Activated CD4-positive, CD25-positive, alpha-beta regulatory T cell (primary cell): ENCODE measurements at places on chromosomes 3 and 15.

GRCh38 chr3:152550284-152550683 lies 281.6 kb downstream of the MBNL1 start:
- no peak for DNase-seq

DNA sequence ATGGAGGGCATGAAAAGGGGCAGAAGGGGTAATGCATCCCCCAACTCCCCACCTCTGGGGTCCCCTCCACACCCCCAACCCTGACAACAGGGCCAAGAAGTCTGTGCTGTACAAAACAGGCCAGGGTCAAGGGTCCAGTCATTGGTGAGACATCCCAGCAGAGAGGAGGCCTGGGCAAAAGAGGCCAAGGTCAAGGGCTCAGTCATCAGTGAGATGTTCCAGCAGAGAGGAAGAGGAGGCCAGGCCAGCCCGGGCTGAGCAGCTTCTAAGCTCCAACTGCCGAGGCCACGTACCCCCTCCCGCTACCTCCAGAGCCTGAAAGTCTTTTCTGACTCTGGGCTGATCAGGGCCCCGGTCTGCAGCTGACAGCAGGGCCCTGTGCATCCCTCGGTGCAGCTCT lies 52.4 kb downstream of the LHFPL4 start:
- DNase-seq, result no peak

GRCh38 chr15:71355268-71355667 lies 240.0 kb downstream of the THSD4 start:
- no peak for DNase-seq

DNA sequence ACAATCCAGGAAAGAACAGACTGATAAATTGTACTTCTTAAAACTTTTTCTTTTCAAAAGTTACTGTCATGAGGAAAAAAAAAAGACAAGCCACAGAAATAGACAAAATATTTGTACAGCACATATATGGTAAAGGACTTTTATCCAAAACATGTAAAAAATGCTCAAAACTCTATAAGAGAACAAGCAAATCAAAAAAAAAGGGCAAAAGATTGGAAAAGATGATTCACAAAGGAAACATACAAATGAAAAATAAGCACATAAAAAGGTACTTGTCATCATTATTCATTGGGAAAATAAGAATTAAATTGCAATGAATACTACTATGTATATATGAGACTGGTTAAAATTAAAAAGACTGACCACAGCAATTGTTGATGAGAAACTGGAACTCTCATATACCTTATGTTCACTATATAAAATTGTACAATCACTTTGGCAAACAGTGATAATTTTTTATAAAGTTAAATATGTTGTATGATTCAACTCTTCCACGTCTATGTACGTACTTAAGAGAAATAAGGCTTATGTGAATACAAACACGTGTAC lies 39.7 kb downstream of the DIPK2A start:
- no peak for DNase-seq

GRCh38 chr3:123491966-123492587 lies 43.2 kb upstream of the ADCY5 start:
- DNase-seq, result no peak

DNA sequence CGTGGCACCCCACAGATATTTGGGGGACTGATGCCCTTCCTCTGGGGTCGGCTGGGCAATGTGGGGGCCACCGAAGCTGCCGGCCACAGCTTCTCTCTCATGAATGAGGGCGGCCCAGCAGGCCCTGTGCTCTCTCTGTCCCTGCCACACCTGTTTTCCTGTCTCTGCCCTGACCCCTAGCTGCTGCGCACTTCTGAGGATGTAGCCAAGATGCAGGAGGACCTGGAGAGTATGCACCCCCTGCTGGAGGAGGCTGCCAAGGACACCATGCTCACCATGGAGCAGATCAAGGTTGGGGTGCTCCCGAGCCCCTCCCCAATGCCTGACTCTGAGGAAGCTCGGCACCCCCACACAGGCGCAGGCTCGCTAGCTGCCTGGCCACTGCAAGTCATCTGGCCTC lies 59.7 kb downstream of the SEMA3G start:
- DNase-seq, result no peak

DNA sequence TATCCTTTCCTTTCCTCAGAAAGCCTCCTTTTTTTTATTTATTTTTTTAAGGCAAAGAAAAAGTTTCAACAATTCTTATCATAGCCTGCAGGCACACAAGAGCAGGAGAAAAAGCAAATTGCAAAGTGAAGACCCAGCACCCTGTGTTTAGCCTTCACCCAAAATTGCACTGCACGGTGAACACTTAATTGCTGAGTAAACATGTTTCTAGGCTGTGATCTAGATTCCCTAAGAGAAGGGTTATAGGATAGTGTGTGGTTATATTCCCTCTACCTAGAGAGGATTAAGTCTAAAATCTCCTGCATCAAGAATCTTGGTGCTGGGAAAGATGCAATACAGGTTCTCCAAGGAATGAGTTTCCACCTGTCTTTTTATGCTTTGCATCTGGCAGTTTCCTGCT lies 70.2 kb upstream of the BFSP2 start:
- DNase-seq, result no peak

DNA sequence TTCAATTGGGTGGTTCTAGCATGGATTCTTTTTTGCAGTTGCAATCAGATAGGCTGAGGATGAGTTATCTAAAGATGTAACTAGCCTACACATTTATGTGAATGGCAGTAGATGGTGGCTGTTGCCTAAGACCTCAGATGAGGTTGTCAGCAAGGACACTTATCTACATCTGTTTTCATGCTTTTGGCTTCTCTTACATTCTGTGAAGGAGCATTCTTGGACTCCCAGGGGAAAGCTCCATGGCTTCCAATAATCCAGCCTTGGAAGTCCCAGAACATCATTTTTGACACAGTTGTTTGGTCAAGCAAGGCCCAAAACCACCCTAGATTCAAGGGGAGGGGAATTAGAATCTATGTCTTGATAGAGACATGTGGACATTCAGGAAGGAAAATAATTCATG lies 332.2 kb upstream of the RBMS3 start:
- DNase-seq, result no peak

- no peak for DNase-seq
Measured at GRCh38 chr3:71641674-71642073, 58.1 kb upstream of the FOXP1 start.

- no peak for DNase-seq
Measured at GRCh38 chr3:78820542-78820941, 947.3 kb downstream of the ROBO1 start.

DNA sequence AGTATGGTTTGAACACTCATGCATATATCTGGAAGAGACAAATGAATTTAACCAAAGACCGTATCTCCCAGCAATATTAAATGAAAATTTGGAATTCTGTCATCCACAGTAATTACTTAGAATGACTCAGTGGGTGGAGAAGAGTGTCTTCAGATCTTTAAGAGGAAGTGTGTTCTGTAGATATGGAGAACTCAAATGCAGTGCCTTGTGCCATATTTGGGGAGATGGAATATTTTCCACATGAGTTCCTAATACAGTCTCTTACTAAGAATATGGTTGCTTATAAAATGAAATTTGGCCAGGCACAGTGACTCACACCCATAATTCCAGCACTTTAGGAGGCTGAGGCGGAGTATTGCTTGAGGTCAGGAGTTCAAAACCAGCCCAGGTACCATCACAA lies 40.5 kb downstream of the ANO10 start:
- no peak for DNase-seq

DNA sequence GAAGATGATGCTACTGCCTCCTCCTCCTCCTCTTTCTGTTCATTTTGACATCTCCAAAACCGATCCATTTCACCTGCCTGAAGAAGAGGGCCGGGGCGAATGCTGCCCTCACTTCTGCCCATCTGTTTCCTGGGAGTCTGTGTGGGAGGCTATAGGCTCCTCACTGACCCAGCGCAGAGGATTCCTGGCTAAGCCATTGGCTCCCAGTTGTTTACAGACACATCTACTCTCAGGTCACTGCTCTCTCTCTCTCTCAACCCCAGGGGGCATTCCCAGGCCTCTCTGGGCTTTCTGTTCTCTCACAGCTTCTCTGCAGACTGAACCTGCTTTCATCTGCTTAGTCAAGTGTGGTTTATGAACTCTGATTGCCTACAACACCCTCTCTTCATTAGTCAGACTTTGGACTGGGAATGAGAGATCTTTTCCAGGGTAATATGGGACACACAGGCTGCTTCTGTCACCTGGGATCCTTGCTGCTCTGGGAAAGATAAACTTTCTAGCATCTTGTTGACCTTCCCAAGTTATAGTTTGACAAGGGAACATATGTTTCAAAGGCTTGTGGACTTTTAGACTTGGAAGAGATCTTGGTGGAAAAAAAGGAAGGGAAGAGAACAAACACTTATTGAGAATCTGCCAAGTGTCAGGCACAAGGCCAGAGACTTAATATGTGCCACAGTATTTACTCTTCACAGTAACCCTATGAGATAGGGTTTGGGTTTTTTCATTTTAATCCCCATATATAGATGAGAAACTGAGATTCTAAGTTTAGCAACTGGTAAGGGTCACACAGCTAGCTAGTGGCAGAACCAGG lies 30.2 kb upstream of the USP3 start:
- no peak for DNase-seq

GRCh38 chr3:187315872-187316271 lies 24.3 kb upstream of the MASP1 start:
- DNase-seq, result no peak

DNA sequence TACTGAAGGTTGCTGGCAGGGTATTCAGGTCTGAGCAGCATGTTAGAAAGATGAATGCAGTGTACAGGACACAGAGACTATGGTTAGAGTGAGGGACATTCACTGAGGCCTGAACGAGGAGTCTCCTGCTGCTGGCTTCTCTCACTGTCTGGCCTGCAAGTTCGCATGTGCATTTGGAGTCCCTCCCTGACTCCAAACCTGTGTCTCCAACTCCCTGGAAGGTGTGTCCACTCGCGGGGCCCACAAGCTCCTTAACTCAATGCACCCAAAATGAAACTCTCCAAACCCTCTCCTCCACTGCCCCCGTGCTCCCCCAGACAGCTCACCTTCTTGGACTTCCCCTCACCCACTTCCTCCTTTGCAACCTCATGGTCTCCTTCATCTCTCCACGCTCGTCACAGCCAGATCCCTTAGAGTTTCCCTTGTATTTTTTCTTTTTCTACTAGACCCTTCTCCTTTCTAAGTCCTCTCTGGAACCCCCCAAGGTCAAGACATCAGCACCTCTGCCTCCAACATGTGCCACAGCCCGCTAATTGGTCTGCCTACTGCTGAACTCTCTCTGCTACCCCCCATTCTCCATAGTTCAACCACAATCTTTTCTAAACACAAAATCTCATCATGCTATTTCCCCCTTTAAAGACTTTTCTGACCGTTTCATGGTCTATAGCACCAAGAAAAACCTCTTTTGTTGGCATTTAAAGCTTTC lies 58.3 kb downstream of the HES1 start:
- DNase-seq, result no peak

GRCh38 chr3:51311055-51311454 lies 74.0 kb upstream of the MANF start:
- DNase-seq, result no peak

DNA sequence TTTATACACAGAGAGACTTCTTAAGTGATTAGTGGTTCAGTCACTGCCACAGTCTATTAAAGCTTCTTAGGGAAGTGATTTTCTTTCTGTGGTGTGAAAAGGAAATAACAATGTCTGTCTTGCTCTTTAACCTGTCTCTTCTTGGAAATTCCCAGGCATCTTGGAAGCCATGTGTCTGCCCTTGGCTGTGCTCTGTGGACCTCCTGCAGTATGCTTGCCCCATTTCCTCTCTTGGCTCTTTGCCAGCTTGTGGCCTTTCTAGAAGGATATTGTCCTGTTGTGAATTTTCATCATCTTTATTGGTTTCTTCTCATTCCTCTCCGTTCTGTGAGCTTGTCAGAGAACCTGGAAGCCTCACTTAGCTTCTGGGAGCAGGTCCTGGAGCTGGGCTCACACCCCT lies 338.4 kb upstream of the C2CD4B start:
- DNase-seq, result no peak

DNA sequence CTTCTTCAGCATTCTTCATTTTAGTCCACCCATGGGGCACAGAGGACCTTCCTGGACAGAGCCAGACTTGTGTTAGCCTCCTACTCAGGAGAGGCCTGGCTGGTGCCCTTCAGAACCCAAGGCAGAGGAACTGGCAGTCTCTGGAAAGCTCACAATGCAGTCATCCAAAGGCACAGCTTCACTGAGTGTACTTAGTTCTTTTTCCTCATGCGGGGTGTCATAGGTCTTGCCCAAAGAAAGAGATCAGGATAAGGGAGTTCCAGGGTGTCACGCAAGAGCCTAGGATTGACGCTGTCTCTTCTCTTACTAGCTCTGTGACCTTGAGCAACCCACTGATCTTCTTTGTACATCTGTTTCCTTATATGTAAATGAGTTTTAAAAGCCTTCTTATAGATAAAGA lies 58.7 kb downstream of the CD200 start:
- DNase-seq, result no peak

DNA sequence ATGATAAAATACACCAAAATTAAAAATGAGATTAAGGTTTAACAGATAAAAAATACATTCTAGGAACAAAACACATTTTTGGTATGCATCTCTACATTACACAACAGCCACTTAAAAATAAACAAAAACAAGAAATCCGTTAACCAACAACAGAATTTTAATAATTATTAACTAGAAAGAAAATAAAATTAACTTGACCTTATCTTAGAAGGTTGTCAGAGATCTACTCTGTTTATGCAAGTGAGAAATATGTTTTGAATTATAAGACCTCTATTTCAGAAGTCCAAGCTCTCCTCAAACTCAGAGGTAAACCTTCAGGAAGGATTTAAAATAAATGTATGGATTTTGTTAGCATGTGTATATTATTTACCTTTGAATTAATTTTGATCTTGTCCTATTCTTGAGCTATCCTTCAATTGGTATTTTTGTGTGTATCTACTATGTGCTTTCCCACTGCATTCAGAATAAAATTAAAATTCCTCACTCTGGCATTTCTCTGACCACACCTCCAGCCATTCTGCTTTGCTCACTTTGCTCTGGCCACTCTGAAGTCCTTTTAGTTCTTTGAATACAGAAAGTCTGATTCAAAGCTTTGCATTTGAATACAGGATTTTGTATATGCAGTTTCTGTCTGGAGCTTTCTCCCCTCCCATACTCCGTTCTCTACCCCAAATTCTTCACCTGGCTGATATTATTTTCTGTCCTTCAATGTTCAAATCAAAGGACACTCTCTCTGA lies 352.0 kb downstream of the ZBTB20 start:
- no peak for DNase-seq

DNA sequence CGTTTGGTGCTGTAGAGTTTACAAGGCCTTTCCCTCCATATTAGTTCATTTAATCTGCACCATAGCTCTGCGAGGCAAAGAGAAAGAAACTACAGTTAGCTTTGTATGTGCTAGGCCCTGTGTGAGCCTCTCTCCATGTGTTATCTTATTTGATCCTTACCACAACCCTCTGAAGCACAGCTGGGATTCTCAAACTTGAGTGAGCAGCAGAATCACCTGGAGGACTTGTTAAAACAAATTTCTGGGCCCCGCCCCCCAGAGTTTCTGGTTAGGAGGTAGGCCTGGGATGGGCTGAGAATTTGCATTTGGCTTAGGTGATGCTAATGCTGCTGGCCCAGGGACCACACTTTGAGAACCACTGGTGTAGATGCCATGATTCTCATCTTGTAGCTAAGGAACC lies 12.3 kb downstream of the CA12 start:
- no peak for DNase-seq
